ENCODE measurements at places on chromosomes 3 and 15.

GRCh38 chr15:75136118-75136517, 65.6 kb upstream of the C15orf39 start:
- no peak for DNase-seq

- no peak for DNase-seq
Measured at GRCh38 chr3:135163701-135164100, 368.6 kb downstream of the EPHB1 start.

DNA sequence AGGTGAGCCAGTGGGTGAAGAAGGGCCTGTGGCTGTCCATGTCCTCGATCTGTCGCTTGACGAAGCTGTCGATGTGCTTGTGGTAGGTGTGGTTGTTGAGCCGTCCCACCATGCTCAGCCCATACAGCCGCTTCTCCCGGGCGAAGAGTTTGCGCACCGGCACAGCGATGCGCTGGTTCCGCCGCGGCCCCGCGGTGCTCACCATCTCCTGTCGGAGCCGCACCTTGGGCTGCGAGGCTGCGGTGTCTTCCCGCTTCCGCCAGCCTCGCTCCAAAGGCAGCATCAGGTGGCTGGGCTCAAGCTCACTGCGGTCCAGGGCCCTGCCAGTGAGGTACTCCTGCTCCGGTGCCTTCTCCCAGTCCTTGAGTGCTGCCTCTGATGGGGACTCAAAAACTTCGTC, 34.0 kb upstream of the GRIP2 start:
- no peak for DNase-seq

DNA sequence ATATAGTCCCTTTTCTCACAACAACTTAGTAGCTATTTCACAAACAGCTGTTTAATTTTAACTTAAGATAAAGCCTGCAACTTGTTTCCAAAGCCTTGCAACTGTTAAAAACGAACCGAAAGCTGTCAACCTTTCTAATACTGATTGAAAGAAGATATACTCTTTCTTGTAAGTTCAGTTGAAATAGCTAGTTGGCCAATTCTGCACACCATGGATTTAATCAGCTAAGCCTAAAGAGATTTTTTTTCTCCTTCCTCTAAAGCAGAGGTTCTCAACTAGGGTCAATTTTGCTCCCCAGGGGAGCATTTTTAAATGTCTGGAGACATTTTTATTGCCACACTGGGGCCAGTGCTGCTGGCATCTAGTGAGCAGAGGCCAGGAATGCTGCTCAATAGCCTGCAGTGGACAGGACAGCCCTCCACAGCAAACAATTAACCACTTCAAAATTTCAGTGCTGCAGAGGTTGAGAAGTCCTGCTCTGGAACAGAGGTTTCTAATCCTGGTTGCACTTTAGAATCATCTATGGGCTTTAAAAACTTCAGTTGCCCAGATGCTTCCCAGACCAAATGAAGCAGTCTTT, 26.2 kb downstream of the MINDY4B start:
- no peak for DNase-seq

DNA sequence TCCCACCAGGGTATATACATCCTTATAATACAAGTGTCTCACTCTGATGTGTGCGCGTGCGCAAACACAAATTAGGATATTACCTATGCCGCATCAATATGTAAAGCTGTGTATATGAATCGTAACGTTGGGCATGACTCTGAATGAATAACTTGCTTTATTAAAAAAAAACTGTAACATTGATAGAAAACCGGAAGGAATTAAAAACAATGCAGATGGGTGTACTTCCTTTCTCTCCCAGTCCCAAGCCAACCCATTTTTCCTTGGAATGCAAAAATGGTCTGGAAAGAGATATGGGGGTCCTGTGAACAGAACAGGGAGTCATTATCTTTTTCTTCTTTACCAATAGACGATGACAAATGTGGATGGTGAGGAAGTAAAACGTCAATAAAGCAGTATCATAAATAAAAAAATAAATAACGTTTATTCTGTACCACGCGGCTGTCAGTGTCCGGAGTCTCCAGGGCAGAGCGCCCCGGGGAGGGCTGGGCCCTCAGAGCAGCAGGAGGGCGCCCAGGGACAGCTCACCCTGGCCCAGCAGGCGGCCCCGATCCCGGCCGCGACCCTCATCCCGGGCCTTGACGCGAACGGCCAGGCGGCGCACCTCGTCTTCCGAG, 1.6 kb downstream of the C2CD4B start:
- DNase-seq: no peak

- DNase-seq: no peak
Measured at GRCh38 chr3:142614059-142614626, 17.9 kb downstream of the PLS1 start.
